ENCODE measurements at places on chromosomes 2 and 18. TPM values are rescaled to one million over a fixed set of nuclear protein-coding genes. Genes with fewer than 3 reads are reported as not detected.

DNA sequence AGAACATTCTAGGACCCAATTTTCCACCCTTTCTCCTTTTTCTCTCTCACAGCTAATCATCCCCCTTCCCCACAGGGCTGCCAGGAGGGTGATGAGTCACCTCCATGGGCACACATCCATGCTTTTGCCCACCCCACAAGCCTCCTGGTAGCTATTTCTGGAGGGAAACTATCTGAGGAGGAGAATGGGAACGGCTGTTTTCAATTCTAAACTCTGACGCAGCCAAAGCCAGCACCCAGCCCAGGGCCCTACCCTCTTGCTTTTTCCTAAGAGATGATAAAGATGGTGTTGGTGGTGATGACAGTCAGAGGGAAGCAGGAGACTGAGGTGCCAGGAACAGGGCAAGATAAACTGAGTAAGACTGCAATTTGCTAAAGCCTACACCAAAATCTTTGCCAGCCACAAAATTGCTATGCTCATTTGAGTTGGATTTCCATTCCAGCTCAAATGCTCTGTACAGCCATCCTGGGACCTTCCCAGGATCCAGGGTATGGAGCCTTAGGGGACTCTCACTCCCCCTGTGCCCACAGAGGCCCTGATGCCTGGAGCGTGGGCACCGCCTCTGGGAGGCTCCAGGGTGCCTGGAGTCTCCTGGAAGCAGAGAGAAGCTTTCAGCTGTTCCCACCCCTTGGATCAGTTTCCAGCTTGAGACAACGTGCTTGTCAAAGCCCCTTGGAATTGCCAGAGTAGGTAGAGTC, 62.0 kb upstream of the FZD7 start:
- H3K27me3 ChIP-seq, result no peaks in the 10 kb centered on the region
- H3K4me3 ChIP-seq, result no peak overlapping the region
- no peak overlapping the region for H3K27ac ChIP-seq

The CREG2 gene
- not detected for polyA plus RNA-seq

DNA sequence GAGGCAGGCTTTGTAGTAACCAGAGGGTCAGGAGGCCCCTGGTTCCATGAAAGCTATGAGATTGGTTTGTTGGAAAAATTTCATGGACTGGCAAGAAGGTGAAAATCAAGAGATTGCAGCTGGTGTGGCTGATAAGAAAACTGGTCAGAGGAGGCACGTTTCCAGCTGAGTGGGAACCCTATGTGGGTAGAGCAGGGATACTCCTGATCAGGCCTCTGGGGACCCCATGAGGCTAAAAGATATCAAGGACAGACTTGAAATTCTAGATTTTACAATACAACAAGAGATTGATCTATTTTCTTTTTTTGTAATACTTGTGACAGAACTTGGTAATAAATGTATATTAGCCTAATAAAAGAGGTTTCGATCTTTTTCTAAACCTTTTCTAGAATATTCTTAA, 1615.1 kb downstream of the DPP10 start:
- no peak overlapping the region for H3K4me3 ChIP-seq
- H3K27me3 ChIP-seq, result no peaks in the 10 kb centered on the region
- no peak for DNase-seq
- no peaks in the 10 kb centered on the region for H3K36me3 ChIP-seq

The KIAA2012 gene
- polyA plus RNA-seq, result not detected

DNA sequence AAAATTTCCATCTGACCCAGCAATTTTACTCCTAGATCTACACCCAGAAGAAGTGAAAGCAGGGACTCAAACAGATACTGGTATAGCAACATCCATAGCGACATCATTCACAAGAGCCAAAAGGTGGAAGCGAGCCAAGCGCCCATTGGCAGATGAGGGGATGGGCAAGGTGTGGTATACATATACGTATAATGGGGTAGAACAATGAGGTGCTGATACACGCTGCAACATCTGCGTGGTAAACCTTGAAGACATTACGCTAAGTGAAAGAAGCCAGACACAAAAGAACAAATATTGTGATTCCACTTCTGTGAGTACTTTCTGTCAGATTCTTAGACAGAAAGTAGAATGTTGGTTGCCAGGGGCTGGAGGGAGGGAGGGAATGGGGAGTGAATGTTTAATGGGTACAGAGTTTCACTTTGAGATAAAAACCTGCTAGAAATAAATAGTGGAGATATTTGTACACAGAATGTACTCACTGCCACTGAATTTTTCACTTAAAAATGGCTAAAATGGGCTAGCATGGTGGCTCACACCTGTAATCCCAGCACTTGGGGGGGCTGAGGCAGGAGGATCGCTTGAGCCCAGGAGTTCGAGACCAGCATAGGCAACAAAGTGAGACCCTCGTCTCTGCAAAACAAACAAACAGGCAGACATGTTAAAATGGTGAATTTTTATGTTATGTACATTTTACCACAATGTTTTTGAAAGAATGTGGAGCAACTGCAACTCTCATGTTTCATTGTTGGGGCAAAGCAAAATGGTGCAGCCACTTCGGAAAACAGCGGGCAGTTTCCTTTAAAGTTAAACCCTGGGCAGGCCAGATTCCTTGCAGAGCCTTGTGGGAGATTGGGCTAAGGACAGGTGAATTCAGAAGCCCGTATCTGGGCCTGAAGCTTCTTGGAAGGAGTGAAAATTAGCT, 103.4 kb upstream of the MYCN start:
- H3K36me3 ChIP-seq, result no peaks in the 10 kb centered on the region
- H3K27me3 ChIP-seq, result no peaks in the 10 kb centered on the region
- H3K27ac ChIP-seq, result no peak overlapping the region
- no peaks in the 10 kb centered on the region for H3K4me1 ChIP-seq

The LAMA1 gene
- polyA plus RNA-seq, result 0.08 TPM

- no peak overlapping the region for H3K4me3 ChIP-seq
- H3K27me3 ChIP-seq, result peaks cover 4% of the 10 kb centered on the region
- H3K36me3 ChIP-seq, result no peaks in the 10 kb centered on the region
- no peaks in the 10 kb centered on the region for H3K4me1 ChIP-seq
These were observed 47.5 kb downstream of the MARCO start for GRCh38 chr2:118989481-118989880.

- H3K27ac ChIP-seq, result no peak overlapping the region
- H3K4me3 ChIP-seq, result no peak overlapping the region
- no peaks in the 10 kb centered on the region for H3K4me1 ChIP-seq
These were observed 179.7 kb downstream of the HAUS1 start for GRCh38 chr18:46283895-46284295.

DNA sequence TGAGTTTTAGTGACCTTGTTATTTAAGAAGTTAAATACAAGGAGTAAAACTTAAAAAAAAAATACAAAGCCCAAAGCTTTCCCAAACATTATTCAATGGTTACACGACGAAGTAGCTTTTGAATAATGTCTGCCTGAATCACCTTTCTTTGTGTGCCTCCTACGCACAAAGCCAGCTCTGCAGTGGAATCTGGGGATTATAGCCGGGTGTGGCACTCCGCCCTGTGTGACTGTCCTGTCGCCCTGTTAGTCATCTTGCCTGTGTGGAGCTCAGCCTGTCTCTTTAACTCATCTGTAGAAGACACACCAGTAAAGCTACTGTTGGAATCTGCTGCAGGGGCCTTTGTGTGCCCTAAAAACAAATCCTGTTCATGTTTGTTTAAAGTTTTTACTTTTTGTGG, 79.4 kb upstream of the TCF7L1 start:
- H3K27me3 ChIP-seq, result no peaks in the 10 kb centered on the region
- peaks cover 66% of the 10 kb centered on the region for H3K36me3 ChIP-seq
- no peak overlapping the region for H3K4me3 ChIP-seq
- no peaks in the 10 kb centered on the region for H3K4me1 ChIP-seq
- no peak for DNase-seq
- no peak overlapping the region for H3K27ac ChIP-seq

- DNase-seq, result no peak
- H3K36me3 ChIP-seq, result no peaks in the 10 kb centered on the region
- no peak overlapping the region for H3K4me3 ChIP-seq
- H3K4me1 ChIP-seq, result no peaks in the 10 kb centered on the region
These were observed 1084.7 kb upstream of the NXPH2 start for GRCh38 chr2:139864821-139865302.

Data from heart left ventricle (tissue), 16 donors.